Esophagus muscularis mucosa (tissue), 4 donors: ENCODE measurements at places on chromosomes 16 and 17. TPM values are rescaled to one million over a fixed set of nuclear protein-coding genes. Genes with fewer than 3 reads are reported as not detected.

PRKCB gene
- 5.8 TPM for total RNA-seq

HSD17B1 gene
- total RNA-seq = 0.50 TPM

ALOXE3 gene
- not detected for total RNA-seq

DNA sequence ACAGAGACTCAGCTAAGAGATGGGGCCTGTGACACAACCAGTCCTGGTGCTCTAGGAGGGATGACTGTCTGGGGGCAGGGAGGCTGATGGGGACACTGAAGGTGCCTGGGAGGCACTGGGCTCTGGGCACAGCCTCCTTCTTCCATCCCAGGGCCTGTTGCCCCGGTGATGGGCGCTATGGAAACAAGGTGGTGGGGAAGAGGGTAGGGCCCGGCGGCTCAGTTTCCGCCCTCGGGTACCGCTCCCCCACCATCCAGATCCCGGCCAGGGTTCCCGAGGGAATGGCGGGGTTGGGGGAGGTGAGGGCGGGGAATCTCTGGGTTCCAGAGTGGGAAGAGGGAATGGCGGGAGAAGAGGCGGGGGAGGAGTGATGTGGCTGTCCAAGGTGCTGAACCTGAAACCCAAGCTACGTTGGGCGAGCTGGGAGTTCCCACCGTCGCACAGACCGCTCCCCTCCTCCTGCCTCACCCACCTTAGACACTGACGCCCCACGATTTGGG lies 981 bp downstream of the KCNH4 start:
- H3K36me3 ChIP-seq = no peaks in the 10 kb centered on the region
- no peak overlapping the region for H3K27ac ChIP-seq
- H3K4me3 ChIP-seq = no peak overlapping the region
- H3K27me3 ChIP-seq = peaks cover 46% of the 10 kb centered on the region

FBXW10B gene
- total RNA-seq = not detected

UBE2O gene
- 21.3 TPM for total RNA-seq

DNA sequence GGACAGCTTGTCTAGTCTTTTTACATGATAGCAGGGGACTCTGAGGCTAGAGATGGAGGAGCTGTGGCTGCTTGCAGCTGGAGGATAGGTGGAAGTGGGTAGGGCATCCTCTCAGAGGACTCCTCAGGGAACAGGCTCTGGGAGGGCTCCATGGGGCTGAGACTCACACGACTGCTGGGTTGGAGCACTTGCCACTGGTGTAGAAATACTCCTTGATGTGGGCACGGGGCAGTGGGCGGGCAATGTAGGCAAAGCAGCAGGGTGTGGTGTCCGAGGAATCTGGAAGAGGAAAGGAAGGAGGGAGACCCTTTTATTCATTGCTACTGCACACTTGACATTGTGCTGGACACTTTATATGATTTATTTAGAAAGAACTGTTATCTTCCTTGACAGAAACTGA lies 1.8 kb downstream of the CCL5 start:
- H3K4me3 ChIP-seq = no peak overlapping the region
- H3K36me3 ChIP-seq = no peaks in the 10 kb centered on the region

DNA sequence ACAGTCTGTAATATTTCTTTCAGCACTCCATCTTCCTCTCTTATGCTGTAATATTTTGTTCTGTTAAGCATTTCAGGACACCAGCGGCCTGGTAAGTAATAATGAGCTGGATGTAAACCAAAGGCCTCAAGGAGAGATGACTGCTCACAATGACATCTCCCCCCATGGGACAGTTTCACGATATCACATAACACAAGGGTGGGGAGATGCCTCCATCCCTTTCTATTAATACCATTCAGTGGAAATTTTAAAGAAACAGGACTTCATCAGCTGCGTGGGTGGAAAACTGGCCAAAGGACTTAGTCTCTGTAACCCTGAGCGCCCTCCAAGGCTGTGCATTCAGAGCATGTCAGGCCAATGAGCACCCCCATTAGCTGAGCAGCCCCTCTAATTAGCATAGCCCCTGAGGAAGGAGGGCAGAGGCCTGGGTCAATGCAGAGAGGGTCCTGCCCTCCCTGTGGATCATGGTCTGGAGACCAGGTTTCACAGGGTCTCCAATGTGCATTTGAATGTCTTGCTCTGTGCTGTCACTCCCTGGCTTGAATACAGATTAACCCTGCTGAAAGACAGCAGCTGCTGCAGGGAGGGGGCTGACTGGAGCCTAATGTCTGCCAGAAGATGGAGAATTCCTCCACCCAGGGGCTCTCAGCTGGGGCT lies 156.4 kb downstream of the HS3ST2 start:
- no peaks in the 10 kb centered on the region for H3K36me3 ChIP-seq
- H3K27me3 ChIP-seq = no peaks in the 10 kb centered on the region

HOXB2 gene
- 49.4 TPM for total RNA-seq
